ENCODE measurements at places on chromosomes 6 and 20. TPM values are rescaled to one million over a fixed set of nuclear protein-coding genes. Genes with fewer than 3 reads are reported as not detected.
A peak's percentile ranks its signal among the peaks of the same experiment; 100 is the strongest.

DNA sequence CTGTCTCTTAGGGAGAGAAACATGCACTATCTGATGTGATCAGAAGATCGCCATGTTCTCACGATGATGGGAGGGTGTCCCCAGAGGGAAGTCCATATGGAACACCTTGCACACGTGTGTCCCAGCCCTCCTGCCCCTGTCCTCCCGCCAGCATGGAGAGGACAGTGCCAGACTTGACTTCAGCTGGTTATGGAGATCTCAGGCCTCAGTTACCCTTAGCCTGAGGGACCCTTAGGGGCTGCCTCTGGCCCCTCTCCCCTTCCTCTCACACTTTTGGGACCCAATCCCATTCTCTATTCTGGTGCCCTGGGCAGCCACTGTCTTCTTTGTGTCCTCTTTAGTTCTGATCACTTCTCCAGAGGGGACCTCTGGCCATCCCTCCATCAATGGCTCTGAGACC, 1.6 kb downstream of the TREML4 start:
- no peak for DNase-seq
- H3K27ac ChIP-seq, result peak overlapping the region; percentile 10
- H3K4me1 ChIP-seq, result peaks cover 1% of the 10 kb centered on the region
- peaks cover 42% of the 10 kb centered on the region for H3K27me3 ChIP-seq
- no peaks in the 10 kb centered on the region for H3K36me3 ChIP-seq
- no peak overlapping the region for H3K4me3 ChIP-seq

- no peaks in the 10 kb centered on the region for H3K36me3 ChIP-seq
- peaks cover 86% of the 10 kb centered on the region for H3K27me3 ChIP-seq
- DNase-seq, result peak; percentile 57
- peak within 1 kb of the TSS; percentile 85 for H3K4me3 ChIP-seq
- H3K27ac ChIP-seq, result no peak within 1 kb of the TSS
- peaks cover 7% of the 10 kb centered on the region for H3K4me1 ChIP-seq
Measured at GRCh38 chr6:7541175-7542064, at the start of gene DSP. DSP (plus strand) TSS chr6:7541671; CDS start chr6:7541916, 245 bp downstream.

GRCh38 chr6:14353798-14354197, 236.2 kb downstream of the CD83 start:
- DNase-seq, result no peak
- peaks cover 9% of the 10 kb centered on the region for H3K36me3 ChIP-seq
- H3K27me3 ChIP-seq, result peaks cover 3% of the 10 kb centered on the region
- H3K27ac ChIP-seq, result no peak overlapping the region

TP53INP2 gene
- total RNA-seq, result 2.1 TPM

DNA sequence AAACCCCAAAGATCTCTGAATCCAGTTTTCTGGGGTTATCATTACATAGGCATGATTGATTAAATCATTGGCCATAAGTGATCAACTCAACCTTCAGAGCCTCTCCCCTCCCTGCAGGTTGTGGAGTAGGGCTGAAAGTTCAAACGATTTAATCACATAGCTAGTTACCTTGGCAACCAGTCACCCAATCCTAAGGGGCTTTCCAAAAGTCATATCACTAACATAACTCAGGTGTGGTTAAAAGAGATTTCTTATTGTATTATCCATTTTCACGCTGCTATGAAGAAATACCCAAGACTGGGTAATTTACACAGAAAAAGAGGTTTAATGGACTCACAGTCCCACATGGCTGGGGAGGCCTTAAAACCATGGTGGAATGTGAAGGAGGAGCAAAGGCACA, 935.1 kb upstream of the SLC35B3 start:
- DNase-seq, result no peak
- H3K27me3 ChIP-seq, result no peaks in the 10 kb centered on the region
- H3K4me1 ChIP-seq, result no peaks in the 10 kb centered on the region
- H3K36me3 ChIP-seq, result no peaks in the 10 kb centered on the region

GRCh38 chr20:24620937-24621519, 151.6 kb downstream of the SYNDIG1 start:
- H3K4me3 ChIP-seq, result no peak overlapping the region
- H3K27me3 ChIP-seq, result peaks cover 7% of the 10 kb centered on the region
- H3K27ac ChIP-seq, result no peak overlapping the region
- H3K4me1 ChIP-seq, result no peaks in the 10 kb centered on the region
- DNase-seq, result no peak
- no peaks in the 10 kb centered on the region for H3K36me3 ChIP-seq

DNA sequence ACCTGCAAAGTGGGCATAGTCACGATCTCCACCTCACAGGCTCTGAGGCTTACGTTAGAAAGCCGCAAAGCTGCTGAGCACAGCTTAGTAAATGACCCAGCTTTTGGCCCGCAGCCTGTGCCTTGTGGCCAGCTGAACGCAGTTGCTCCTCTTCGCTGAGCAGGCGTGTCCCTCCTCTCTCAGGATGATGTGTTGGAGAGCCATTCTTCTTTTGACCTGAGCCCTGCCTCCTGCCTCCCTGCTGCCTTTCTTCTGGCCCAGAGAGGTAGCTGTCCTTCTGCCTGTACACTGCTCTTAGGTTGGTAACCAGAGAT, 47.6 kb upstream of the MYL9 start:
- H3K27me3 ChIP-seq, result no peaks in the 10 kb centered on the region
- no peak for DNase-seq
- H3K36me3 ChIP-seq, result no peaks in the 10 kb centered on the region
- peaks cover 28% of the 10 kb centered on the region for H3K4me1 ChIP-seq
- no peak overlapping the region for H3K27ac ChIP-seq

ZNF318 gene
- total RNA-seq, result 18.2 TPM
